ENCODE measurements at places on chromosomes 13 and 19.

- DNase-seq: no peak
Observed at GRCh38 chr13:90783273-90783672, 564.2 kb upstream of the MIR17HG start.

- no peak for DNase-seq
Observed at GRCh38 chr13:74706801-74707200, 572.6 kb upstream of the KLF12 start.

DNA sequence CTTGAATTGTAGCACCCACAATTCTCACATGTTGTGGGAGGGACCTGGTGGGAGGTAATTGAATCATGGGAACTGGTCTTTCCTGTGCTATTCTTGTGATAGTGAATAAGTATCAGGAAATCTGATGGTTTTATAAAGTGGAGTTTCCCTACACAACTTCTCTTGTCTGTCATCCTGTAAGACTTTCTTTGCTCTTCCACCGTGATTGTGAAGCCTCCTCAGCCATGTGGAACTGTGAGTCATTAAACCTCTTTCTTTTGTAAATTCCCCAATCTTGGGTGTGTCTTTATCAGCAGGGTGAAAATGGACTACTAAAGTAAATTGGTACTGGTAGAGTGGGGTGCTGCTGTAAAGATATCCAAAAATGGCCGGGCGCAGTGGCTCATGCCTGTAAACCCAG is 215.6 kb downstream of the LIG4 start:
- no peak for DNase-seq

- DNase-seq: no peak
Observed at GRCh38 chr19:4034048-4035017, 26.8 kb downstream of the PIAS4 start.

DNA sequence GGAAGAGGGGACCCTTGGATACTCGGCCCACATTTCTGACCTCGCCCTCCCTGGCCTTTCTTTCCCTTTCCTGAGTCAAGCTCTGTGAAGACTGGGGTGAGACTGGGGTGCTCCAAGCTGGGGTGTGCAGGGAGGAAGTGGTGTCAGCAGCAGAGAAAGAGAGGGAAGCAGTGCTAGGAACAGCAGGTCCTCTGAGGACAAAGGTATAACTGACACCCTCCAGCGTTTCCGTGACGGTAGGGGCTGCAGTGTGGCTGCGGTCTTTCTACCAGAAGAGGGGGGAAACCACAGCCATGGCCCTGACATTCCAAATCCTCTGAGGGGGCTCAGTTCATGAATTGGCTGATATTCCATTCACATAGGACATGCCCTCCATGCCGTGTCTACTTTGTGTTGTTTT is 1.1 kb downstream of the KIR3DL2 start:
- no peak for DNase-seq

DNA sequence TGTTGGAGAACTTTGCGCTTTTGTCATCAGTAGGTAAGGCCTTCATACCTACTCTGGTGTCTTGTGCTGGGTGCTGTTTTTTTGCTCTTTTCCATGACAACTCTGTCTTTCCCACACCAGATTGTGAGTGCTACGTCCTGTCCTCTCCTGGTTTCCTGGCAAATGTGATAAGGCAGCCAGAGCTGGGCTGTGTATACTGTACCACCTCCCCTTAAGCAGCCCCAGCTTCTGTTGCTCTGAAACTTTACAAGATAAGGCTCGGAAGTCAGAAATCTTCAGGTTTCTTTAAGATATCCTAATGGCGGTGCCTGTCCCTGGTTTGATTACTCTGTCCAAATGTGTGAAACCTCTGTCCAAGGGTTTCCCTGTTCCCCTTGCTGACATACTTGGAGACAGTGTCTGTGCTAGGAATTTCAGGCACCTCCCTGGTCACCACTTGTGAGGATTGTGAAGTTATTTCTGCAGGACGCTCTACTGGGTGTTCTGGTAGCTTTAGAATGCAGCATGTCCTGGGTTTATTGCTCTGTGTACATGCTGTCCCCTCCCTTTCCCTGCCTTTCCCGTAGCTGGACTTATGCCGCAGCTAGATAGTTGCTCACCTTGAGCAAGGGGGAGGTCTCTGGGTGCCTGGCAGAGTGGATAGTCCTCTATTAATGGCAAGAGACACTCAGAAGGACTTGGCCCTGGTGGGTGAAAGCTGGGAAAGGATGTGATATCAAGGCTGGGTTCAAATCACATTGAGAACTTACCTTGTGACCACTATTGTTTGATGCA is 7.0 kb downstream of the ZNF749 start:
- DNase-seq: no peak

DNA sequence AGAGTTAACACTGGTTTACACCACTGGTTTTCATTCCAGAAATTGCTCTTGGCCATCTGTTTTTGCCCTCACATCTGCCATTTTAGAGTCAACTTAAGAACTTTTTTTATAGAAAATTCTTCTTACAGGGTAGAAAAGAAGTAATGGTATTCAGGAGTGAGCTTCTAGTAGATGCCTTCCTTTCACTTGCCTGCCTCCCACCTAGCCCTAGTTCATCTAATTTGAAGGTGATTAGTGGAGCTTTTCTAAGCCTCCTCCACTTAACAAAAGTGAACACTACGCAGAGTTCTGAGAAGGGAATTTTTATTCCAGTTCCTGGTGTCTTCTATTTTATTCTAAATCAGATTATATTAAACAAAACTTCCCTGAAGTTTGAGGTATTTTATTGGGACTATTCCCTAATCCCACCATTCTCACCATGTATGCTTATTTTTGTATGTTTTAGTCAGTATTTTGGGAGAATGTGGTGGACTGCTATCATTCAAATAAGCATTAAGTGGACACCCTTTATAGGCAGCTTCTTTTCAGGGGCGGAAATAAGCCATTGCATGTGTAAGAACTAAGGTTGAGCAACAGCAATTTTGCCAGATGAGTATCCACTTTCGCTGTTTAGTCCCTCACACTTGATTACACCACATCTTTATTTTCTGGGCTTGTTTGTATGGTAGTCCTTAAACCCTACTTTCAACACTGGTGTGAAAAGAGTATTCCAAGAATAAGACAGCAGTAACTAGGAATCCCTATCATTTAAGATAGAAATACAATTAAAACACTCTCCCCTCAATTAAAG is 156.9 kb downstream of the ENOX1 start:
- no peak for DNase-seq

DNA sequence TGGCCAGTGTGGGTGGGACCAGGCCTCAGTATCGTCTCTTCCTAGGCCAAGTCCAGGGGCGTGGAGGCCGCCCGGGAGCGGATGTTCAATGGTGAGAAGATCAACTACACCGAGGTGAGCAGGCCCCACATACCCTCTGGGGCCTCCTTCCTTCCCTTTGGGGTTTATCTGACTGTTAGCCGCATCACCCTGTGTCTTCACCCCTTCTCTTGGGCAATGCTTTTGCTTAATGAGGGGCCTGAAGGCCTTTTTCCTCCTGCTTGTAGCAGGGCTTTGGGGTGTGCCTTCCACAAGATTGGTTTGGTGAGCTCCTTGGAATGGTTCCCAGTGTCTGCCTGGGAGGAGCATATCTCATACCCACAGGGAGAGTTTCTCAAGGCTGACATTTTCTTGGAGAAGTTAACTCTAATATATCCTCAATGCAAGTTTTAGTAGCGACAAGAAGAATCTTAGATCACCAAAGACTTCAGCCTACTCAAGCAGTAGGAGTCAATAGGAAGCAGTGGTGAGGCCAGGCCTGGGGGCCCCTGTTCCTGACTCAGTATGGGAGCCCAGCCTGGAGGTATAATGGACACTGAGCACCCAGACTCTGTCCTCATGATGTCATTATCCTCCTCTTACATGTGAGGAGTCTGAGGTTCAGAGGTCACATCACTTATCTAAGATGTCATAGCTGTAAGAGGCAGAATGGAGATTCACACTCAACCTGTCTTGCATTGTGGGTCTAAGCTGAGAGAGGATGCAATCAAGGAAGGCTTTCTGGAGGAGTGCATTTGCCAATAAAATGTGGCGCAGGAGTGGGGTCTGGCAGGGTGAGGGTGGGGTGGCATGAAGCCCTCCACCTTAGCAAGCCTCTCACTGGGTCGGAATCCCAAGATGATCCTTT is 2.0 kb downstream of the GPI start:
- DNase-seq: no peak

DNA sequence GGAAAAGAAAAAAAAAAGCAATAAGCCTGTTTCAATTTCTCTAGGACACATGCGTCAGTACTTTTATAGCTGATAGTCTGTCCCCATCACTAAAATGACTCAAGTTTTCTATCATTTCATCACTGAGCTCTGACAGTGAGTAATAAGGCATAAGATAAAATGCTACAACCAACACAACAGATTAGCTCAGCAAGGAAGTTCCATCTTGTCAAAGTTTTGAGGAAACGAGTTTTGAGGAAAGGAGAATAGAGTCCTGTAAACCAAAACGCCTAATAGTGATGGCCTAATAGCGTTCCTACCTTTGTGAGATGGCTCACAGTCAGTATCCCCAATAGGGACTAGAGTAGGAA is 145.1 kb downstream of the LACC1 start:
- DNase-seq: no peak

DNA sequence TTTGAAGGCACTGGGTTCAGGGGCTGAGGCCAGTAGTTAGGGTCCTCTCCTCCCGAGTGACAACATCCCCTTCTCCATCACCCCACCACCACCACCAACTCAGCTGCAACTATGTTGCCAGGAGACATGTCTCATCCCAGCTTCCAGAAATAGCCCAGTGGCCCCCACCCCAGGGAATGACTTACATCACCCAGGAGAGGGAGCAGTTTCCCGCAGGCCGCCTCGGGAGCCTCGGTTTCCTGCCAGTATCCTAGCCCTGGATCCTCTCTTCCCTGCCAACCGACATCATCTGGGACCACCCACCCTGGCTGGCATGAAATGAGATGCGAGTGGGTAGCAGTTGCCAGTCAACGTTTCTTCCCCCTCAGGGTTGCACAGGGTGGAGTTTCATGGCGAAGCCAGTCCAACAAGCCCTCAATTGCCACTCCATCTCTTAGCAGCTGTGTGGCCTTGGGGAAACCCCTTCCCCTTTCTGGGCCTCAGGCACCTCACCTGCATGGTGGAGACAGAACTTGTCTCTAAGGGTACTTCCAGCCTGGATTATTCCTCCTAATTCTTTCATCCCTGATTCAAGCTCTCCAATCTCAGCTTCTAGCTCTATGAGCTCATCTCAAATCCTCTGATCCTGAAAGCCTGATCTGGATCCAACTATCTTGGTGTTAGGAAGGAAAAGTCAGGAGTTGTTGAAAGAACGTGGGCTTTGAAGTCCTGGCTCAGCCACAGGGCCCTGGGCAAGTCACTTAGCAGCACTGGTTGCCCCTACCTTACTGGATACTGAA is 3.9 kb upstream of the GSK3A start:
- DNase-seq: no peak

DNA sequence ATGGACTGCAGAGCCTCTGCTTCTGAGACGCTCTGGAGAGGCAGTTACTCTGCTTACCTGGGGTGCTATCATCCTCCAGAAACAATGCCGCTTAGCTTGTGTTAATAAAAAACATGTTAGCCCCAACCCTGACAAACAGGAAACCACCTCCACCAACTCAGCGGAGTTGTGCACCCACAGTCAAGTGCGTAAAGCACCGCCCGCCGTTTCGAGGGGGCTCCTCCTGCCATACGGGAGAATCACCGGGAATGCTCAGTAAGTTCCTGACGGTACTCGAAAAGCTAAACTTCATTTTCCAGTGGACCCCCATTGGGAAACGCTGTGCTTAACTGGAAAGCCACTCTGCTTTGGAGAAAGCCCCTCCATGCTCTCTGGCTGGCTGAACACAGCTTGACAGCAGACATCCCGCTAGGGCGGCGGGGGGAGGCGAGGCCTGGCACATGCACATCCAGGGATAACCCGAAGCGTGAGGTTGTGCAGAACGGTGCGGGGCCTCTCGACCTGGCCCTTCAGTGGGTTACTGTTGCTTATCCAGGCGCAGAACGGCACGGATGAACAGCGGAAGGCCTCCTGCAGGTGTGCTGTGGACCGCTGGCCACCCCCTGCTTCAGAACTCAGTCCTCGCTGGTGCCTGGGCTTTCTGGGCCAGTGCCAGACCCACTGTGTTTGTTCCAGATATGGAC is 17.1 kb downstream of the GAS6 start:
- no peak for DNase-seq

DNA sequence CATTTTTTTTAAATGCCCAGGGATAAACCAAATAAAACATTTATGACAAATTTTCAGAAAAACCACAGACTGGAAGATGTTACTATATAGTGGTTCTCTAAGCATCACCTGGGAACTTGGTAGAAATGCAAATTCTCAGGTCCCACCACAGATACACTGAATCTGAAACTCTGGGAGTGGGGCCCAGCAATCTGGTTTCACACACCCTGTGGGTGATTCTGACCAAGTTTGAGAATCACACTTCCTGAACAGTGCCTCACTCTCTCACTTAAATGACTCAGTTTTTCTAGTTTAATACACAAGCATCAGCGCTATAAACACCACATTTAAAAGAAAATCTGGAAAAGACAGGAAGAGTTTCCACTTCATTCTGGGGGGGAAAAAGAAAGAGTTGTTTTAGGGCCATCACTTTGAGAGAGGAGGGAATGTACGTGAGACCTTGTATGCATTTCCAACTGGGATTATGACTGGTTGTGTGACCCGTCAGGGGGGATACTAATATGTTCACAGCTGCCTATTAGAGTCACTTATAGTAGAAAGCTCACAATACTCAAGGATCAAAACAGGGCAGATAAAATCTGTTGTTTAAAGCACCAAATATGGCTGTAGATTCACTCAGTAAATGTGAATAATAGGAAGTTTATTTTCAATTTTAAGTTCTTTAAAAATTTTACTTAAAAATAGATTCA is 567.7 kb downstream of the GPC6 start:
- DNase-seq: no peak

DNA sequence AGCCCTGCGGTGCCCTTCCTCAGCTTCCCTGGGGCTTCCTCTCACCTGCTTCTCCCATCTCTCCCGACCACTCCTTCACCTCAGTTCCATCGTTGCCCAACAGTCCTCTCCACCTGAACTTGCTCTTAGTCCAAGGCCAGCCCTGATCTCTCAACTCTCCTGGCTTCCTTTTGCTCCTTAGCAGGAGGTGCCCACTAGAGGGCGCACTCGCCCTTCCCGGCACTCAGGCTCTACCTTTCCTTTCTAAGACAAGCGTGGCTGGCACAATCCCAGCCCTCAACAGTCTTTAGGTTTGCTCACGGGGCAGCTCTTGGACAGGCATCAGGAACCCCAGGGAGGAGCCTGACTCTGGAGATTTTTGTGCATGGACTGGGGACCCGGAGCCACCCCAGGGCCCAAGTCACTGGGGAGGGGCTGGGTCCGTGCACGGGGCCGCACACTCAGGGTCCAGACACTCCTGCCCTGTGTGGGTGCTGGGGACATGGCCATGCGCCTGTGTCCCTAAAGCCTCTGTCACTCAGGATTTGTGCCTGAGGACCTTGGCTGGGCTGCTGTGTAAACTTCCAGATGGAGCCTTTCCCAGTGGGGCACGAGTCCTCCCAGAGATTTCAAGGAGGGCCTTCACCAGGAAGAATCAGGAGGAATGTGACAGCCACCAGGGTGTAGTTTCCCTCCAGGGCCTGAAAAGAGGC is 12.1 kb upstream of the CEACAM8 start:
- peak; percentile 2 for DNase-seq

- peak; percentile 30 for DNase-seq
Observed at GRCh38 chr19:1324806-1325567, 39.3 kb downstream of the EFNA2 start.

Measured in NCI-H774 (cell line).